ENCODE measurements at places on chromosomes 5 and 9.

GRCh38 chr5:7036192-7036835 is 323.1 kb downstream of the TENT4A start:
- no peak for DNase-seq

DNA sequence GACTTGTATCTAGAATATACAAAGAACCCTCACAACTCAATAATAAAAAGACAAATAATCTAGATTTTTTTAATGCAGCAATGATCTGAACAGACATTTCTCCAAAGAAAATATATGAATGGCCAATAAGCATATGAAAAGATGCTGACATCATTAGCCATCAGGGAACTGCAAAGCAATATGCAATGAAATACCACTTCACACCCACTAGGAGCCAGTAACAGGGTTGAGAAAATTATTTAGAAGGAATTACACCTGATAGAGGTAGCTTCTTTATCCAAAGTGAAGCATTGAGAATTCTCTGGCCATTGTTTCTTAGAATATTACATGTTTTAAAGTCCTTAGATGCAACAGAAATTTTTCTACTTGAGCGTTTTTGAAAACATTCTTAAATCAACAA is 316.9 kb downstream of the KCNN2 start:
- DNase-seq = no peak

GRCh38 chr9:109328978-109329637 is 8.2 kb upstream of the EPB41L4B start:
- DNase-seq = no peak

DNA sequence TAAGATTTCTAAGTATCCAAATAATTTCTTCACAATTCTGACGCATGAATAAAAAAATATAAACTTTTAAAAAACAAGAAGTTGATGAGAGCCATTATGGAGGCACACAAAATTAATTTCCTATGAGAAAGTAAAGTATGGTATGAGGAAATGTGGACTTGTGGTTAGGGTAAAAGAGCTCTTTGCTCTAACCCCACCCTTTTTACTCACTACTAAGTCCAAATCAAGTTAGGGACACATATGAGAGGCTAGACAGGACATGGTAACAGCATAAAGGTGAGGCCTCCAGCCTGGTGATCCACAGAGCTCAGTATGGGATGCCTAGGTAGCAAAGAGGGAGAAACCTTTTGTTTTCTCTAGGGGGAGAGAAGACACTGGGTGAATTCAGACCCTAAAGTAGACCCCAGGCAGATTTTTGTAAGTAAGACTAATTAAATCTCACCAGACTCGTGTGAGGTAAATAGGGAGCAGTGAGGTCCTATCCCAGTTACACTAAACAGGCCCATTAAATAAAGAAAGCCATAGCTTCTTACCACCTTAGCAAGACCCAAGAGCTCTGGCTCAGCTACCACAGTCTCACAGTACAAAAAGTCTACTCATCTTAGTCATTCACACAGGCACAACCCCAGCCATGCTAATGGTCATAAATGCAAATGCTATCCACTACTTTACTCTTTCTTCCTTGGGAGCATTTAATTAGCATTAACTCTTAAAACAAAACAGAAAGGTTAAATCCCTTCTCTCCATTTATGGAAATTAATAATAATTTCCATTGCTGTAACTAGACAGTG is 42.6 kb downstream of the MLLT3 start:
- DNase-seq = no peak

DNA sequence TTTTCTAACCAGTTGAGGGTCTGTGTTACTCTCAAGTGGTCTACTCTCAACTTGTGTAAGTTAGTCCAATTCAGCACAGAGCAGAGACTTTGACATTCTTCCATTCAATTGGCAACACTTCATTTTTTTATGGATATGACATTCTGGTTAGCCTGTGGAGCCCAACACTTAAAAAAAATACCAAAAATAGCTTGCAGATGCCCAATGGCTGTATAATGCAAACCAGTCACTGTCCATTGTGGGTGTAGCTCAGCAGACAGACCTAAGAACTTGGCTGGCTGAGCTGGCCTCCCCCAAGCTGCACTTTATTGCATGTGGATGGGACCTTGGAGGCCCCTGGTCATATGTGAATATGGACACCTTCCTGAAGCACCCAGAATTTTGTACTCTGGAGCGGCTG is 103.2 kb downstream of the DPYSL3 start:
- no peak for DNase-seq

DNA sequence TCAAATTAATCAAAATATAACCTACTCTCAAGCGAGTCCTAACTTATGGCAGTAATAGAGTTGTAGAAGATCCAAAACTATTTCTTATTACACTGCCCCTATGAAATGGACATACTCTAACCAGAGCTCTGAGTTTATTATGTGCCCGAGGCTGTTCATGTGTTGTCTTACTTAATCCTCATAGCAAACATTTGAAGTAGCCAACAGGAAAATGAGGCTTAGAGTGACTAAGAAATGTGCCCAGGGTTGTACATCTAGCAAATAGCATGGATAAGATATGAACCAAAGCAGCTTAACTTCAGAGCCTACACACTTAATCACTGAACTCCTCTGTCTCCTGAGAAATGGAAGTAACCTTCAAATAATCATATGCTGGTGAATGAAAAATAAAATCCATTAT is 1551.7 kb downstream of the MAT2B start:
- no peak for DNase-seq

- DNase-seq = no peak
These were observed 11.8 kb upstream of the NADK2 start for GRCh38 chr5:36253575-36253974.

DNA sequence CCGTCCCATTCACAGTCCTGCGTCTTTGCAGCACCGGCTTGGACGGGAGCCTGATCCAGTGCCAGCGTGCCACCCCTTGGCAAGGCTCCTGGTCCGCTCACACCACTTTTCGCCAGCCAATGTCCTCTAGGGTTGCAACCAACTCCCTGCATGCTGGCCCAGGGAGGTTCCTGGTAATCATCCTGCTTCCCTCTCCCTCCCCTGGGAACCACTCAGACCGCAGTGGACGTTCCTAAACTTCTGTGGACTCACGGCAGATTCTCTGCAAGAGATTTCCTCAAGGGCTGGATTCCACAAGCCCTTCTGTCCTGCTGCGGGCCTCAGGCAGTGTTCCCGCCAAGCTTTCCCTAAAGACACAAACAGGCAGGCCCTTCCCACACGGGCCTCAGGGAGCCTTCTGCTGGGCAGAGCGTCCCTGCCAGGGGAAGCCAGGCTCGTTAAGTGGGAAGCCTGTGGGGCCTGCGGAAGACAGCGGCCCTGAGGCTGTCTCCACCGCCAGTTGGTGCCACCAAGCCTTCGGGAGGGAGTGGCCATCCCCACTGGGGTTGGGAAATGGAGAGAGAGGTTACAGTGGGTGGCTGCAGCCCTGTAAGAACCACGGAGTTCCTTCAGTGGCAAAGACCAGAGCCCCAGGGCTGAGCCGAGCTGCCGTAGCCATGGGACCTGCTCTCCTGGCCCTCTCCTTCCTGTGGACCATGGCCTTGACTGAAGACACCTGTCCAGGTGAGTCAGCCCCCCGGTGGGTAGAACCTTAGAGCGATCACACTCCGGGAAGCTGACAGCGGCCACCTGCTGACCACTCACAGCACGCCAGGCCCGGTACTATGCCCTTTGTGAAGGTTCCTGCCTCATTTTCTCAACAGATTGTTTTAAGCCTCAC is 16.4 kb upstream of the FCN2 start:
- DNase-seq = no peak

- DNase-seq = no peak
These were observed 77.6 kb downstream of the PRLR start for GRCh38 chr5:35152733-35153132.

DNA sequence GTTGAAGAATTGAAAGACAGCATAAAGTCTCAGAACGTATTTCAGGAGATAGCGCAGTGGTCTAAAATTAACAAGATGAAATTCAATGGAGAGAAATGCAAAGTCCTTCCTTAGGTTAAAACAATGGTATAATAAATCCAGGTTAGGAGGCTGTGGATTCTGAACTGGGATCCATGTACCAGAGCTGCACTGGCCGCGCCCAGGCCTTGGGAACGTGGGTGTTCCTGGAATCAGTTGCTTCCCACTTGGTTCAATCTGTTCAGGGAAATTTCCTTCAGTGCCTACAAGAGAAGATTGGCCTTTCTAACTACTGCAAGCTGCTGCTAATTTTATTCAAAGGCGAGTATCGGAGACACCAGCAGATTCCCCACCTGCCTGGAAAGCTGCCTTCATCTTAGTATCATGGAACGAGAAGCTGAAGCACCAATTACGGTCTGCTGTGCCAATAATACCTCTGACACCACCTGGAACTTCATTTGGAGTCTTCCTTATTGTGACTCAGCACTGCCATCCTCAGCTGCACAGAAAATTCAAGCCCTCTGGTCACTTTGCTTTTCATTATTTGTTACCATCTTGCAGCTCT is 14.3 kb upstream of the CTNND2 start:
- no peak for DNase-seq

DNA sequence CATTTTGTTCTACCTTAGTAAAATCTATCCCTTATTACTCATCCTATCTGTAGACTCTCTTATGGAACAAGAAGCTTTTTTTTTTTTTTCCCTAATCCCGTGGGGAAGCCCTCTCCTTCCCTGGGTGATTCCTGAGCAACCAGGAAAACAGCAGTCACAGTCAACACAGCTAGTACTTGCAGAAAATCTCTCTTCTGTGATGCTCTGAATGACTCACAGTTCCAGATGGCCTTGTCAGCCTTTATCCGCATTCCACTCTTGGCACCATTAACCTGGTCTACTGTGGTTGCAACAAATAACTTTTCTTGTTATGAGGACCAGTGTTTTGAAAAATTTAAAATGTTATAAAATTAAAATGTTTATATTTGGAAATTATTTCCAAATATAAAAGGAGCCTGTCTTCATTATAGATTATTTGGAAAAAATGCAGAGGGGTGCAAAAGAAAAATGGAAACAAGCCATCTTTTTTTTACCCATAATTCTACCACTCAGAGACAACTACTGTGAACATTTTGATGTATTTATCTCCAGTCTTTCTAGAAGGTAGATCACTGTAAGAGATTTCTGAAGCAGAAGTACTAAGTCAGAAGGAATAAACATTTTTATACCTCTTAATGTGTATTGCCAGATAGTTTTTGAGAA is 486.7 kb downstream of the RAB3C start:
- no peak for DNase-seq

GRCh38 chr5:403995-404394 is 39.0 kb upstream of the EXOC3 start:
- DNase-seq = no peak

DNA sequence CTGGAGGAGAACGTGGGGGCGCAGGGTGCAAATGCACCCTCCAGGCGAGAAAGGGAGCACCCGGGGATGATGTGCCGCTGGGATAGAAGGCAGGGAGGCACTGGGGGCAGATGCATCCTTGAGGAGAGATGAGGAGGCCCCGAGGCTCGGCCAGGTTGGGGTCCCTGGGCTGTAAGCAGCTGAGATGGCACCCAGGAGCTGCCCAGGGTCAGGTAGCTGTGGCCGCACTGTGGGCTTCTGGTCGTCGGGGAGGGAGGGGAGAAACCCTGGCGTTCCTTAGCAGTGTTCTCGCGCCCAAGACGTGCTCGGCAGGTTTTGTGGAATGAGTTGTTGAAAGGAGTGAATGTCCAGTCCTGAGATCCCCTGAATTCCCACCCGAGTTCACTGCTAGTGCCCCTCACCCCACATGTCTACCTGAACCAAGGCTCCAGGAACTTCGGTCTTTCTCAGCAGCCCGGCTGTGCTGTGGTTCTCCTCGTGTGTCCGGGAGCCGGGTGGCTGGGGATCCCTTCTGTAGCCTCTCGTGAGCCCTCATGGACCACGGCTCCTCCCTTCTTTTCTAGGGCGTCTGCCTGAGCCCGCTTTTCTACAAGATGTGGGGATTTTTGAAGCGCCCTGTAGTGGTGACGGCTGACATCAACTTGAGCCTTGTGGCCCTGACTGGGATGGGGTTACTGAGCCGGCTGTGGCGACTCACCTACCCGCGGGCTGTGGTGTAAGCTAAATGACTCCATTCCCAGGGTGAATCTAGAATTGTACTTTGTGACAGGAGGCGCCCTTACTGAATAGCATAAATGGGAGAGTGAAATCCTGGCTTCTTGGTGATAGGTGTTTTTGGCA is 1.1 kb downstream of the POMT1 start:
- no peak for DNase-seq

DNA sequence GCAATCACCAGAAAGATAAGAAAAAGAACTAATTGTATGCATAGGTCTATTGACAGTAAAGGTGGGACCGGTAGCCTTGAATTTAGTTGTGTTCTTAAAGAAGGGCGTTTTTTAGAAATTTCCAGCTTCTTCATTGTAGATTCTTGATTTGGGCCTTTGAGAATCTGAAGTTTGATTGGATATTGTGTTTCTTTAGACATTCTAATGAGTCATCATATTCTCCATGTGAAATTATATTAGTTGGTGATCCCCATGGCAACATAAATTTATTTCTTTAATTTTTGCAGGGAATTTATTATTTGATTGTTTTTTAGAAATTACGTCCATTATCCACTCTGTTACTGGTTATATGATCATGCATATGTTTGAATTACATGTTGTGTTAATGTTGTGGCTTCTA is 63.6 kb downstream of the MAN2A1 start:
- DNase-seq = no peak

DNA sequence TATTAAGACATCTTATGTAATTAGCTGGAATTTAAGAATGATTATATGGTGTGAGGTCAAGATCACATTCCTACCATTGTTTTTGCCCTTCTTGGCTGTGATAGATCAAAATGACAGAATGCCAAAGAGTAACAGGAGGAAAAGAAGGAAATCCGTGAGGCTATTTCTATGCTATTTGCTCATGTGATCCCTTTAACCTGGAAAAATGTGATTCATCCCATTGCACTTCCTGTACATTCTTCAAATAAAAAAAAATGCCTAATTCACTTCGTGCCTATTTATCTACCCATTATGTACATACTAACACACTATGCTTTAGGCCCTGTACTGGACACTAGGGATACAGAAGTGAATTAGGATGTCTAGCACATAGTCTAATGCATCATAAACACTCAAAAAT is 154.1 kb upstream of the PAPPA start:
- DNase-seq = no peak

GRCh38 chr5:124870070-124870469 is 123.6 kb upstream of the ZNF608 start:
- DNase-seq = no peak

DNA sequence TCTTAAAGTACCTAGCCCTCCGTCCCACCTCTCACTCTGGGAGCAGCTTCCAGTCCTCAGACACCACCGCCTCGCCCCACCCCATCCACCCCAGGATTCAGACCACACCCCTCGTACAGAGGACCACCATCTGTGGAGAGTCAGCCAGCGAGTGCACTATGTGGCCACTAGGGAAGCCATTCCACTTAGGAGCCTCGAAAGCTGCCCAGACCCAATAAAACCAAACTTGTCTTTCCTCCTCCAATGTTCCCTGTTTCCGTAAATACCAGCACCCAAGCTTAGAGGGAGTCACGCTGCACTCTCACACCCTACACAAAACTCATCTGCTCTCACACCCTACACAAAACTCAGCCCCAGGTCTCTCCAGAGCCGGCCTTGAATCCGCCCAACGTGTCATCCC is 1.9 kb downstream of the GCNT4 start:
- DNase-seq = no peak

DNA sequence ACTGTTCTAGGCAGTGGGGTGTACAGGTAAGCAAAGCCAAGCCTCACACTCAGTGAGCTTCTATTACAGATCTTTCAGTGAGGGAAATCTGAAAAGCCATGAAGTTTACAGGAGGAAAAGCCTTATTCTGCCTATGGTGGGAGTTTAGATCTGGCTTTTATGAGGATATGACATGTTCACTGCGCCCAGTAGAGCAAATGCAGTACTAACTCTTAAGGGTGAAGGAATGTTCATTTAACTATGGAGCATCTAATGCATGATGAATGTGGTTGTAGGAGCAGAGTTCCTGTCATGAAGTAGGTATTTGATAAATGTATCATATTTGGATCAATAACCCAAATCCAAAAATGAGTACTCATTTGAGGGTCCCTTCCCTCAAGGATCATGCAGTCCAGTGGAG is 230.2 kb upstream of the PAPPA start:
- DNase-seq = no peak
